Endothelial cell of umbilical vein (primary cell): ENCODE measurements at places on chromosomes 16 and 17. TPM values are rescaled to one million over a fixed set of nuclear protein-coding genes. Genes with fewer than 3 reads are reported as not detected.

The CDRT15 gene
- total RNA-seq, result not detected in 2 replicates

The KRTAP4-6 gene
- total RNA-seq, result not detected in 2 replicates

The PNMT gene
- not detected in 2 replicates for total RNA-seq

The USH1G gene
- total RNA-seq, result not detected in 2 replicates

The CMTR2 gene
- total RNA-seq, result 15.5 and 18.8 TPM in 2 replicates

The SYT17 gene
- 1.8 and 1.9 TPM in 2 replicates for total RNA-seq

The ELMO3 gene
- total RNA-seq, result 4.3 and 5.7 TPM in 2 replicates

The KRTAP2-3 gene
- not detected in 2 replicates for total RNA-seq

The DBNDD1 gene
- total RNA-seq, result 28.2 and 33.6 TPM in 2 replicates

The SMIM36 gene
- total RNA-seq, result not detected in 2 replicates

The CCL4 gene
- not detected in 2 replicates for total RNA-seq
